Hepatocyte (in vitro differentiated cells): ENCODE measurements at places on chromosomes 4 and X. TPM values are rescaled to one million over a fixed set of nuclear protein-coding genes. Genes with fewer than 3 reads are reported as not detected.

DNA sequence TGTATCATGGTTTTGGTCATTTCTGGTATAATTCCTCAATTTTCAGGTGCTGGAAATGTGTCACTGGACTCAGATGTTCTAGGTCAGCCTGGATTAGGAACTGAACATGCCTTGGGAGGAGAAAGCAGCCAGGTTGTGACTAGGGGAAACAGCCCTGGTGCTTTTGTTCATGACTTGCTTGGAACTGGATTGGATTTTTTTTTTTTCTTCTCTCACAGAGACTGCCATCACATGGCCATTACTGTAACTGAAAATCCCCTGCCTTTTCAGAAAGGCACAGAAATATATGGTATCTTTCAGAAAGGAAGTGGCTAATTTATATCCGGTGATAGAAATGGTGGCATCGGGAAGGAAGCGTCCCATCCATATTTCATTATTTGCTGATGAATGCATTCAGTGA lies 34.6 kb downstream of the SEPTIN11 start:
- DNase-seq = no peak

DNA sequence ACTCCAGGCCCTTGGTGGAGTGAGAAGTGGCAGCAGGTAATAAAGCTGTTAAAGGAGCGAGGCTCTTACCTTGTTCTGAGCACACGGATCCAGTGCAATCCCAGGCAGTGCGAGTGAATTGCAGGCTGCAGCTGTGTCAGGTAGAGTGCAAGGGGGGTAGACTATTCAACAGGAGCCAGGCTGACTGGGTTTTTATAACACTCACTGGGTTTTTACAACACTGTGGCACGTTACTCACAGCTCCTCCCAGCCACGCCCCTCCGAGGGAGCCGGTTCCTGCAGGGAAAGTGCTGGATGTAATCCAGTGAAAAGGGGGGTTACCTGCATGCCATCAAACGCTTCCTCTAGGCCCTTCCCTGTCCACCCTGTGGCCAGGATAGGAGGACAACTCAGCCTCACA lies 358 bp downstream of the FGFBP1 start:
- peak; percentile 87 for DNase-seq

DNA sequence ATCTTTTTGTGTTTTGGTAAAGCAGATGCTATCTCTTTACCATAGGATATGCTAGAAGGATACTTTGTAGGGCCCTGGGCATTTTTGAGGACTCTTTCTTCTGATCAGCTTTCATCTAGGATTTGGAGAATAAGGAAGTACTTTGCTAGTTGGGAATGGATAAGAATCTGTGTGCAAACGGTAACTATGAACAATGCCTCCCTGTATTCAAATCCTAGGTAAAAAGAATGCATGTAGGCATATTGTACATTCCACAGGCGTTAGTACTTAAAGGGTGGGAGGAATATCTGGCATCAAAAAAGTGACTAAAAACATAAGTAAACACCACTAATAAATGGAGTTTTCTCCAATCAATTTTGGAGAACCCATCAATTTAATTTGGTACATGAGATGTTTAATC lies 59.7 kb downstream of the SH3BGRL start:
- no peak for DNase-seq

- no peak for DNase-seq
Measured at GRCh38 chr4:62263454-62263853, 1063.3 kb downstream of the ADGRL3 start.

DNA sequence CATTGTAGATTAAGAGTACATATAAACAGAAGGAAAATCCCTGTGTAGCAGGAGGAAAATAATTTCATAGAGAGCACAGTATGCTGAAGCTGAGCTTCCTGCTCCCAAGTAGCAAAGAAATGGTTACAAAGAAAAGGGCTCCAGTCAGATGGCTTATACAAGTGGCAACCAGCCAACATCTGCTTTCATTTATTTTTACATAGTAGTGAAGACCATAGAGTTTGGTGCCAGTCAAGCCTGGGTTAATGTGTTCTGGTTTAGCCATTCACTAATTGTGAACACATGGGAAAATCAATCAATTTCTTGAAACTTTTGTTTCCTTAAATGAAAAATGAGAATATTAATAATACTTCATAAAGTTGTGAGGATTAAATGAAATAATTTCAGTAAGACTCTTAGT lies 111.3 kb upstream of the ELOVL6 start:
- DNase-seq = peak; percentile 41

DNA sequence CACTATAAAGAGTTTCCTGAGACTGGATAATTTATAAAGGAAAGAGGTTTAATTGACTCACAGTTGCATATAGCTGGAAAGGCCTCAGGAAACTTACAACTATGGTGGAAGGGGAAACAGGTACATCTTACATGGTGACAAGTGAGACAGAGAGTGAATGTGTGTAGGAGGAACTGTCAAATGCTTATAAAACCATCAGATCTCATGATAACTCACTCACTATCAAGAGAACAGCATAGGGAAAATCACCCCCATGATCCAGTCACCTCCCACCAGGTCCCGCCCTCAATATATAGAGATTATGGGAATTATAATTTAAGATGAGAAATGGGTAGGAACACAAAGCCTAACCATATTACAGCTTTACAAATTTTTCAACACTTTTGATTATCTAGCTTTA lies 266.0 kb downstream of the DTHD1 start:
- DNase-seq = no peak

DNA sequence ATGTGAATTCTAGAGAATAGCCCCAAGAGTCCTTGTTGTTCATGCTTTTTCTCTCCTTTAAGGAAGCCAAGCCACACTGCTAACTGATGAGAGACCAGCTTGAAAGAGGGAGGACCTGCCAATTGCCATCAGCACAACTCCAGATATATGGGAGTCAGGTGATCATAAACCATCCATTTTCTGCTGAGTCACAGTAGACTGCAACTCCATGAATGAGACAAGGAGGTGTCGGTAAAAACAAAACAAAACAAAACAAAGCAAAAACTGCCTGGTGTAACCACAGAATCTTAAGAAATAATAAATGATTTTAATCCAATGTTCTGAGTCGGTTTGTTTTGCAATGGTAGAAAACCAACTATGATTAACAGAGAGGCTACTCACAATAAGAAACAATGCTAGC lies 837.3 kb downstream of the PCDH7 start:
- no peak for DNase-seq

DNA sequence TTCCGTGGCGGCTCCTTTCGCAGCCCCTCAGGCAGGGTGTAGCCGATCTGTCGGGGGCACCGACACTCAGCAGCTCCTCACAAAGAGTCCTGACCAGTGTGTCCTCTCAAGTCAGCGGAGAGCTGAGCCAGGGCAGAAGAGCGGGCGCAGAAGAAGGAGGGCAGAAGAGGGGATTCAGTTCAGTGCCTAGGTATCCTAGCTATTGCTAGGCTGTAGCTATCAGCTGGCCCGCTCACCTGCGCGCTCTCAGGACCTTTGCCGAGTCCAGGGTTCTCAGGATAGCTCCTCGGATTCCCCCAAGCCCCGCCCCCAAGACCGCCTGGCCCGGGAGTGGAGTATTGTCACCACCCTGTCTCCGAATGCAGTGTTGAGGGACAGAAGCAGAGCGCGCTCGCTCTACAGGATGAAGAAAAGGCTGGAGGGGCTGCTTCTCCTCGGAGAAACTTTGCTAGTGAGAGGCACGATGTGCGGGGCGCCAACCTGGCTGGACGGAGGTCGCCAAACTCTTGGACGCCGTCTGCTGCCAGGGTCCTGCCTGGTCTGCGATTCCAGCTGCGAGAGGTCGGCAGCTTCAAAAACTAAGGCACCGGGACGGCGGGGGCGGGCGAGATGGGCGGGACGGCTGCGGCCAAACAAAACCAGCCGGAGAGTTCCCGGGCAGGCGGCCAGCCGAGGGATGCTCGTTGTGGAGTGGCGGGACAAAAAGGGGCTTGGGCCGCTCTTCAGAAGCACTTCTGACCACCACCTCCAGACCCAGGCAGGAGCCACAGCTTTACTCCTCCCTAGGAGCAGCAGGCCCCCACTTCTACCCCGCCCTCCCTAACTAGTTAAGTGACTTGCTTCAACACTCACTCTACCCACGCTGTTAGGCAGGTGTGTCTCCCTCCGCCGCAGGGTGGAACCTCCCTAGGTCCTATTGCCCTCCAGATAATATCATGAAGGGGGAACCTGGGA lies at the start of gene XKRX:
Gene XKRX, minus strand, starts transcription at position 258 of the 954 bp plus-strand sequence. CDS start 613 bp downstream, outside the sequence.
- DNase-seq = peak; percentile 66

- no peak for DNase-seq
Measured at GRCh38 chrX:130386408-130386808, 934 bp upstream of the GPR119 start.

- peak; percentile 8 for DNase-seq
Measured at GRCh38 chr4:37243051-37243450, 1.5 kb upstream of the NWD2 start.

DNA sequence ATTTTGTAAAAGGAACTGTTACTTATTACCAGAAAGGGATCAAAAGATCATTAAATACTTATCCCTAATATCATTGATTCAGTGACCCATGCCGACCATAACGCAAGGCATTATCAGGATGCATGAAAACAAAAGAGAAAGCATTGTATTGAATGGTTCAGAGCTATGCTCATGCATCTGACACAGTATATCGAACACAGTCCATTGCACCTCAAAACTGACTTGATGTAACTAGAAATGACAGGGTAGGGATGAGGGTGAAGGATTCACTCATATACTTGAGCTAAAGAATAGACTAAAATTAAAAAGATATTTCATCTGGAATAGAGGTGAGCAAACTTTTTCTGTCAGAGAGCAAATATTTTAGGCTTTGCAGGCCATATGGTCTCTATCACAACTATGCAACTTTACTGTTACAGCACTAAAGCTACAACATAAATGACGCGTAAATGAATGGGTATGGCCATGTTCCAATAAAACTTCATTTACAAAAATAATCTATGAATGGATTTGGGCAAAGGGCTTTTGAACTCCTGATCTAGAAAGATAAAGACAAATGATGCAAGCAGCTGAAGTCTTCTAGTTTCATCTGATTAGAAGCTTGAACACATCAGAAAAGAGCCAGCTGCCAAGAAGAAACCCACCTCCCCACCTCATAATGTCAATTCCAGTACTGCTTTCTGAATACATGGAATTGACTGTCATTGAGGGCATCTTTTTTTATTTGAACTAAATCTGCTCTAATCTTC lies 12.9 kb upstream of the SPP1 start:
- no peak for DNase-seq

- DNase-seq = no peak
Measured at GRCh38 chrX:31872007-31872406, 800.2 kb upstream of the FTHL17 start.

- DNase-seq = no peak
Measured at GRCh38 chr4:66842026-66842723, 703.1 kb downstream of the CENPC start.

DNA sequence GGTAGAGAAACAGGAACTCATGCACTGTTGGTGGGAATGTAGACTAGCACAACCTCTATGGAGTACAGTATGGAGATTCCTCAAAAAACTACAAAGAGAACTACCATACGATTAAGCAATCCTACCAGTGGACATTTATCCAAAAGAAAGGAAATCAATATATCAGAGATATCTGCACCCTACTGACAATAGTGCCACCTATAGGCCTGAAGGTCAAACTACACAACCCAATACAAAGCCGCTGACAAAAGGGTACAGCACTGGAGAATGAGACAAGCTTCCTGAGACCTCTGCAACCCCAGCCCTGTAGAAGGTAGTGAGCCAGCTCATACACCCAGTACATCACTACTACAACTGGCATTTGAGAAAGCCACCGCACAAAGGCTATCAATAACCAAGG lies 67.1 kb downstream of the CBR4 start:
- no peak for DNase-seq

DNA sequence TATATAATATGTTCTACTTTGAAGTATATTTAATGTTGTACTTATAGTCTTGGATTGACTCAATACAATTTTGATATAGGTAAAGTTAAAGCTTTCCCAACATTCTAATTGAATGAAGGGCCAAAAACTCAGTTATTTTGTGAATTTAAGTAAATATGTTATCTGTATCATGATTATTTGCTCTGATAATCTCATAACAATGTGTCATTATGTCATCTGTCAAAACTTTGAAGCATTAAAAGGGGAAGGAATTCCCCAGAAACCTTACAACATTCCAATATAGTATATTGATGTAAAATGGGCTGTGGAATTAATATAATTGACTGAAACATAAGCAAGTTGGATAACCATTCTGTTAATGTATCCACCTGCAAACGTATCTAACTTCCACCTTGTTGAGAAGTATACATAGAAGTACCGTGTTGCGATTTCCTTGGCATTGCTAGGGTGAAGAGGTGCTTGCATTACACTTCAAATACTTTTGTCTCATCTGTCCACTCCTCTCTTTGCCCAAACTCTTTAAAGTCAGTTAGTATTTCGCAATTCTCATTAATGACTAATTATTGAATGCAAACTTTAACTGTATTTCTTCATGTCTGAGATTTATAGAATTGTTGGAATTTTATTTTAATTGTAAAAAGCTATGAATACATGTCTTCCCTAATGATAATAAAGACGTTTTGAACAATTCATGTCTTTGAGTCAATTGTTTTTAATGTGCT lies 1982.1 kb upstream of the ADGRL3 start:
- DNase-seq = no peak

Gene KCNE5
- 0.16 and 0.21 TPM in 2 replicates for polyA plus RNA-seq

Gene GNRHR
- not detected in 2 replicates for polyA plus RNA-seq

Gene STATH
- polyA plus RNA-seq = not detected in 2 replicates

Gene CDX4
- polyA plus RNA-seq = not detected in 2 replicates

Gene CSAG3
- 0.33 TPM in 1 of 2 replicates, not detected in the other for polyA plus RNA-seq
